ENCODE measurements at places on chromosomes 2 and 18. TPM values are rescaled to one million over a fixed set of nuclear protein-coding genes. Genes with fewer than 3 reads are reported as not detected.

DNA sequence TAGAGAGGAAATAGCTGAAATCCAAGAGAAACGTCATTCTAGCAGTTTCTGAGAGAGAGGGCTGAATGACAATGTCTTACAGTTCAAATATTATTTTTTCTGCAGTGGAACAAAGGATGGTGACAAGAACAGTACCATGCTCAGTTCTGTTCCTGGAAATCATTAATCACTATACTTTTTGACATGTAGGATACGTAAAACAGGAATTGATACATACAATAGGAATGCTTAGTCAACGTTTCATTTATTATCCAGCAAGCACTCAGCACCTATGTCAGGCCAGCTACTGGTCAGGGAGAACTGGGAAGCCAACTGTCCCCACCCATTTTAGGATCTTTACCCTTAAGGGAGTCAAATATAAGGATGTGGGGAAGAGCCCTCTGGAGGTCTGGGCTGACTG is 114.7 kb downstream of the DHRS9 start:
- H3K27ac ChIP-seq = no peak overlapping the region
- DNase-seq = no peak
- peaks cover 14% of the 10 kb centered on the region for H3K4me1 ChIP-seq
- H3K27me3 ChIP-seq = no peaks in the 10 kb centered on the region
- H3K4me3 ChIP-seq = no peak overlapping the region
- H3K36me3 ChIP-seq = peaks cover 27% of the 10 kb centered on the region

Gene ELOA2
- total RNA-seq = not detected

GRCh38 chr2:224195925-224196571 is 157.0 kb upstream of the SERPINE2 start:
- DNase-seq = peak; percentile 35
- no peak overlapping the region for H3K4me3 ChIP-seq
- no peaks in the 10 kb centered on the region for H3K27me3 ChIP-seq
- peaks cover 6% of the 10 kb centered on the region for H3K36me3 ChIP-seq
- H3K4me1 ChIP-seq = peaks cover 20% of the 10 kb centered on the region

Gene EMILIN1
- total RNA-seq = 24.1 TPM

- no peak overlapping the region for H3K4me3 ChIP-seq
- H3K4me1 ChIP-seq = peaks cover 12% of the 10 kb centered on the region
- DNase-seq = no peak
- H3K27me3 ChIP-seq = peaks cover 11% of the 10 kb centered on the region
Observed at GRCh38 chr2:64606479-64607363, 47.0 kb downstream of the SERTAD2 start.

DNA sequence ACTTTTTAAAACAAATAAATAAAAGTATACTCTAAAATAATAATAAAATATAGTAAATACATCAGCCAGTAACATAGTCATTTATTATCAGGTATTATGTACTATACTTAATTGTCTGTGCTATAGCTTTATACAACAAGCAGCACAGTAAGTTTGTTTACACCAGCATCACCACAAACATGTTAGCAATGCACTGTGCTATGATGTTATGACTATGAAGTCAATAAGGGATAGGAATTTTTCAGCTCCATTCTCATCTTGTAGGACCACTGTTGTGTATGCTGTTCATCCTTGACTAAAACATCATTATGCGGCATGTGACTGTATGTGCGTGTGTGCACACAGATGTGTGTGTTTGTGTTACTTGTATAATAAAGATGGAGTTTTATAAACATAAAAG is 137.5 kb downstream of the LYPD6B start:
- DNase-seq = no peak
- H3K36me3 ChIP-seq = no peaks in the 10 kb centered on the region
- H3K27me3 ChIP-seq = no peaks in the 10 kb centered on the region
- H3K4me3 ChIP-seq = no peak overlapping the region
- H3K27ac ChIP-seq = no peak overlapping the region

Gene CENPA
- total RNA-seq = 34.5 TPM

Gene NEB
- total RNA-seq = 0.77 TPM

Gene UGT1A4
- not detected for total RNA-seq

GRCh38 chr2:241771286-241772062 is 5.1 kb upstream of the GAL3ST2 start:
- H3K36me3 ChIP-seq = no peaks in the 10 kb centered on the region
- no peaks in the 10 kb centered on the region for H3K27me3 ChIP-seq
- peaks cover 11% of the 10 kb centered on the region for H3K4me1 ChIP-seq
- peak overlapping the region; percentile 6 for H3K4me3 ChIP-seq
- DNase-seq = no peak
- no peak overlapping the region for H3K27ac ChIP-seq

GRCh38 chr2:101762451-101763171 is 65.1 kb downstream of the MAP4K4 start:
- H3K27me3 ChIP-seq = no peaks in the 10 kb centered on the region
- H3K36me3 ChIP-seq = peaks cover 7% of the 10 kb centered on the region
- H3K4me3 ChIP-seq = peak overlapping the region; percentile 65

DNA sequence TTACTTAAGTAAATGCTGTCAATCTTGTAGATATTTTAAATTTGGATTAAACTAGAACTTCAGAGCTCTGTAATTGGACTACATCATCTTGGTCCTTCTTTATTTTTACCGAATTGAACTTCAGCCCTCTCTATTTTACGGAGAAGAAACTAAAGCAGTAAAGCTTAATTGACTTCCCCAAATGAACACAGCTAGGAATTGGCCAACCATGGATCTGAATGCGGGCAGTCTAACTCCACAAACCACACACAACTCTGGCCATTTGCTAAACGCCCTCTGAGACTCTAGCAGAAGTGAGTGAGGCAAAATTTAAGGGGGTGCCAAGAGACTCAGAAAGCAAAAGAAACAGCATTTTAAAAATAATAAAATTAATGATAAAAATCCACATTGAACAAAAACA is 86.3 kb upstream of the KCTD1 start:
- no peak overlapping the region for H3K27ac ChIP-seq
- no peak overlapping the region for H3K4me3 ChIP-seq
- H3K36me3 ChIP-seq = no peaks in the 10 kb centered on the region
- no peaks in the 10 kb centered on the region for H3K27me3 ChIP-seq

- no peak overlapping the region for H3K4me3 ChIP-seq
- H3K27me3 ChIP-seq = no peaks in the 10 kb centered on the region
- H3K27ac ChIP-seq = no peak overlapping the region
Observed at GRCh38 chr2:195562570-195563566, 94.2 kb upstream of the SLC39A10 start.

DNA sequence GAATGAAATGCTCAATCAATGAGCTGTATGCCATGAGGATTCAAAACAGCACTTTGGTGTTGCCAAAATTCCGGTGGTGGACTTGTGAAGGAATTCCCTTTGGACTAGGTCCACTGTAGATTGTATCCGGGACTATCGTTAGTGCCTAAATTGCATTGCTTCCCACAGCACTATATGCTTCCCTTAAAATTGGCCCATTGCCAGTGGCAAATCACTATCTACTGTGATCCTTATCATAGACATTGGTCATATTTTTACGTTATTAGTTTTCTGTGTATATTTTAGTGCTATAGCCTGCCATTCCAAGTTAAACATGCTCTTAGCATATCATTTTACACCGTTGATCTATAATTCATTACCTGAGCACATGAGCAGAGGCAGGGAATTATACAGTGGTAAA is 1.7 kb downstream of the PJVK start:
- no peaks in the 10 kb centered on the region for H3K27me3 ChIP-seq
- H3K4me3 ChIP-seq = no peak overlapping the region
- peaks cover 34% of the 10 kb centered on the region for H3K4me1 ChIP-seq
- DNase-seq = no peak
- peaks cover 9% of the 10 kb centered on the region for H3K36me3 ChIP-seq

DNA sequence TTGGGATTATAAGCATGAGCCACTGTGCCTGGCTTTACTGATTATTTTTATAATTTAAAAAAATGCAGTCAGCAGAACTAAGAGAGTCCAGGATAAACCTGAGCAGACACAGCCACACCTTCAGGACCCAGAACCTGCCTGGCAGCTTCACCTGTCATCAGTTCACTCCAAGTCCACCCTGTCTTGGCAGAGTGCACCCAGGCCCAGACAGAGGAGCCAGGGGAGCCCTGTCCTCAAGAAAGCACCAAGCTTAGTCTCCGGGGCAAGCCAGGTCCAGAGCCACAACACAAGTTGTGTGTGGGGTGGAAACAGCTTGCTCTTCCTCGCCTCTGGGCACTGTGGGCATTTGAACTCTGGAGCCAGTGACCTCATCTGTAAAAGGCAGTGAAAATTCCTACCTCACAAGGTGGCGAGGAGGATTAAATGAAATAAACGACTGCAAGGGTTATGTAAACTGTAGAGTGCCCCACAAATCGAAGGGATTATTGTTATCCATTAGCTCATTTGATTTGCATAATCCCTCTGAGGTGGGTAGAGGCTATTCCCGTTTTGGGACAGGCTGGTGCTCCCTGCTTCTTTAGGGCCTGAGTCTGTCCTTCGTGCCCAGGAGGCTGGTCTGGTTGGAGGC is 24.7 kb downstream of the MYCN start:
- peak overlapping the region; percentile 39 for H3K4me3 ChIP-seq
- H3K4me1 ChIP-seq = peaks cover 50% of the 10 kb centered on the region
- H3K36me3 ChIP-seq = peaks cover 3% of the 10 kb centered on the region

DNA sequence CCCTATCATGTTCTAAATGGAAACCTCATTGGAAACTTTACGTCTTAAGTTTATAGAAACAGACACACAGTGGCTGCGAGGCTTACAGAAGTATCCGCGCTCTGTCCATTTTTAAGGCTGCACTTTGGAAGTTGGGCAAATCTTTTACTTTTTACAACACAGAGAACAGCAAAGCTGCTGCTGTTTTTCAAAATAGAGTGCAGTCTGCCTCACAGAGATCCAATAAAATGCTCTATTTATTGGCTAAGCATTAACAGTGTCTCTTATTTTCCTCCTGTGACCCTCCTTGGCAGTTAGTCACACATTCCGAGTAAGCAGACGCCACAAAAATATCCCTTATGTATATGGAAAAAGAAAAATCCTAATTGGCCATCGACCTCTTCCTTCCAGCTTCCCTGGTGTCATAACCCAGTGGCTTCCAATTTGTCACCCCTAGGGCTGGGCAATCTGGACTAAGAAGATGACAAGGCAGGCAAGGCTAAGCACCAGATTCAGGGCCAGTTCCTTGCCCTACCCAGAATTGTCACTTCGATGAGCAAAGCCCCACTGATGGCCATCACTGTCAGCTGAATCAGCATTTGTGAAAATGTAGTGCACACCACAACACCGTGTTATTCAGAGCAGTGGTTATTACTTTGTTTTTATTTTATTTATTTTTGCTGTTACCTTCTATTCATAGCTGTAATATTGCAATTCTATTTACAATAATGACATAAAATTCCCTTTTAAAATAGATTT is 47.7 kb upstream of the MEIS1 start:
- peaks cover 32% of the 10 kb centered on the region for H3K4me1 ChIP-seq
- H3K4me3 ChIP-seq = no peak overlapping the region
- no peak for DNase-seq
- no peaks in the 10 kb centered on the region for H3K36me3 ChIP-seq
- H3K27me3 ChIP-seq = no peaks in the 10 kb centered on the region
- H3K27ac ChIP-seq = no peak overlapping the region

GRCh38 chr18:58990720-58991119 is 126.0 kb downstream of the ZNF532 start:
- H3K4me1 ChIP-seq = peaks cover 3% of the 10 kb centered on the region
- H3K4me3 ChIP-seq = no peak overlapping the region
- no peak overlapping the region for H3K27ac ChIP-seq
- H3K36me3 ChIP-seq = peaks cover 17% of the 10 kb centered on the region

DNA sequence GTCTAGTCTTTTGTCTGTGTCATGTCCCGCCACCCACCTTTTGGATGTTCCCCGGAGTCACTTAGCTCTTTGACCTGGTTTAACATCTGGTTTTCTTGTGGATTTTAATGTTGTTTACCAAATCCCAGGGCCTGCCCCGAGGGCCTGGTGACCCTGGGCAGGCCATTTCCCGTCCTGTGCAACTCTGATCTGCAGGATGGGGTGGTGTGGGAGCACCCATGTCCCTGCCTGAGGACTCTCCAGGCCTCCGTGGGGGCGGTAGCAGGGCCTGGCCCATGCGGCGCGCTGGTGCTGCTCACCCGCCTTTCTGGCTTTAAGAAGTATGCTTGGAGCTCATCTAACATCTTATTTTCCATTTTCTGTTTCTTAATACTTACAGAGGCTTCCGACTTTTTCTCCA is 10.7 kb downstream of the RAMP1 start:
- H3K36me3 ChIP-seq = no peaks in the 10 kb centered on the region
- H3K27ac ChIP-seq = no peak overlapping the region
- no peak for DNase-seq
- H3K4me1 ChIP-seq = peaks cover 22% of the 10 kb centered on the region

- no peak for DNase-seq
- no peak overlapping the region for H3K27ac ChIP-seq
- H3K4me3 ChIP-seq = no peak overlapping the region
- no peaks in the 10 kb centered on the region for H3K4me1 ChIP-seq
Observed at GRCh38 chr2:42882756-42883155, 90.4 kb upstream of the HAAO start.

- peaks cover 14% of the 10 kb centered on the region for H3K36me3 ChIP-seq
- H3K4me1 ChIP-seq = no peaks in the 10 kb centered on the region
- H3K27ac ChIP-seq = no peak overlapping the region
- no peak overlapping the region for H3K4me3 ChIP-seq
Observed at GRCh38 chr2:113739849-113740248, 16.6 kb downstream of the SLC35F5 start.

- no peaks in the 10 kb centered on the region for H3K4me1 ChIP-seq
- no peak for DNase-seq
- H3K27me3 ChIP-seq = peaks cover 5% of the 10 kb centered on the region
Observed at GRCh38 chr2:157312866-157313486, 12.6 kb downstream of the ERMN start.

DNA sequence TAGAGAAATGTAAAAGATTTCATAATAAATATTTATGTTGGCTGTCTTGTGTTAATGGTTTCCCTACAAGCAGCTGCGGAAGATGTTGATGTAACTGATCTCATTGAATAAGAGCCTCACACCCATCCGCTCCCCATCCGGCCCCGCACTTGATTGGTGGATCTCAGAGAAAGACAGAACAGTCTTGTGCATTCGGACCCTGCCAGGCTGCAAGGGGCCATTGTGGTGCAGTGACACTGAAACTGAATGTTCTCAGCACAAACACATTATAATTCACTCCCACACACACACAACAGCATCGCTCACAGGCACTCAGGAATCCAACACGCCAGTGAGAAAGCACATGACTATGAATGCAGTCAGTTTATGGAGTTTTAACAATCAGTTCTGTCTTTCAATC is 47.8 kb downstream of the PRELID3A start:
- peaks cover 22% of the 10 kb centered on the region for H3K36me3 ChIP-seq
- peaks cover 60% of the 10 kb centered on the region for H3K4me1 ChIP-seq
- H3K27ac ChIP-seq = peak overlapping the region; percentile 93
- H3K4me3 ChIP-seq = peak overlapping the region; percentile 56
- H3K27me3 ChIP-seq = no peaks in the 10 kb centered on the region

Gene RNF152
- total RNA-seq = 7.5 TPM

DNA sequence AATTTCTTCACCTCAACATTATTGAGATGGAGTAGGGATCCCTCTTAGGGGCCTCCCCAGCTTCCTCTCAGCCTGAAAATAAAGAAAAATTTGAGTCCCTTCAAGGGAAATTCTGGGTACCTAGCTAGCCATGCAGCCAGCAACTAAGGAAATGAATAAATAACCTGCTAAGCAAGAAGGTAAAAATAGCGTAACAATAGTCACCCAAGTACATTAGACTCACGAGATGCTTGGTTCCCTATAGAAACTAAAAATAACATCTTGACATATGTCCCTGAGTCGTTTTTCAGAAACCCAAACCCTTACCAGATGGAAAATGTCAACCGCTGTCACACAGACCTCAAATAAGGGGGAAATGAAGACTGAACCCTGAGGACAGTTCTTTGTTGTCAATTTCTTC is 51.9 kb downstream of the CACNB4 start:
- H3K4me3 ChIP-seq = no peak overlapping the region
- H3K27me3 ChIP-seq = no peaks in the 10 kb centered on the region
- no peak for DNase-seq
- no peak overlapping the region for H3K27ac ChIP-seq
- H3K36me3 ChIP-seq = no peaks in the 10 kb centered on the region

- no peaks in the 10 kb centered on the region for H3K36me3 ChIP-seq
- peak overlapping the region; percentile 7 for H3K27ac ChIP-seq
Observed at GRCh38 chr2:171792886-171793580, 101.0 kb downstream of the SLC25A12 start.

Gene TRPM8
- 0.07 TPM for total RNA-seq

Gene IL37
- total RNA-seq = not detected
